ENCODE measurements at places on chromosomes 3 and 15.

DNA sequence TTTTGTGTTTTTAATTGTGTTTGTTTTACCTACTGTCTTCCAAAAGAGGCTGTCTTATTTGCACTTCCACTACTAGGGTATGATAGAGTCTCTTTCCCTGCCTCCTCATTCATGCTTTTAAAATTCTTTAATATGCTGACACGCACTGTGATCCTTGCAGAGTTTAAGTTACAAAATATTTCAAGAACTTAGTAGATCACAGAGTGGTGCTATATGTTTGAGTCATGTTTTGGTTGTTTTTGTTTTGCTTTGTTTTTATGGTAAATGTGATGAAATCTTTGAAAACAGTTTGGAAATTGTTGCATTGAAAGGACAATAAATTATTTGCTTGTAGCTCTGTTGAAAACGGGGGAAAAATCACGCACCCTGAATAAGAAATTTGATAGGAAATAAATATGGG lies 5.9 kb upstream of the ABHD10 start:
- DNase-seq = no peak

- no peak for DNase-seq
Observed at GRCh38 chr3:177169936-177170722, 27.2 kb downstream of the TBL1XR1 start.

GRCh38 chr3:78562328-78562727 lies 1205.5 kb downstream of the ROBO1 start:
- no peak for DNase-seq

DNA sequence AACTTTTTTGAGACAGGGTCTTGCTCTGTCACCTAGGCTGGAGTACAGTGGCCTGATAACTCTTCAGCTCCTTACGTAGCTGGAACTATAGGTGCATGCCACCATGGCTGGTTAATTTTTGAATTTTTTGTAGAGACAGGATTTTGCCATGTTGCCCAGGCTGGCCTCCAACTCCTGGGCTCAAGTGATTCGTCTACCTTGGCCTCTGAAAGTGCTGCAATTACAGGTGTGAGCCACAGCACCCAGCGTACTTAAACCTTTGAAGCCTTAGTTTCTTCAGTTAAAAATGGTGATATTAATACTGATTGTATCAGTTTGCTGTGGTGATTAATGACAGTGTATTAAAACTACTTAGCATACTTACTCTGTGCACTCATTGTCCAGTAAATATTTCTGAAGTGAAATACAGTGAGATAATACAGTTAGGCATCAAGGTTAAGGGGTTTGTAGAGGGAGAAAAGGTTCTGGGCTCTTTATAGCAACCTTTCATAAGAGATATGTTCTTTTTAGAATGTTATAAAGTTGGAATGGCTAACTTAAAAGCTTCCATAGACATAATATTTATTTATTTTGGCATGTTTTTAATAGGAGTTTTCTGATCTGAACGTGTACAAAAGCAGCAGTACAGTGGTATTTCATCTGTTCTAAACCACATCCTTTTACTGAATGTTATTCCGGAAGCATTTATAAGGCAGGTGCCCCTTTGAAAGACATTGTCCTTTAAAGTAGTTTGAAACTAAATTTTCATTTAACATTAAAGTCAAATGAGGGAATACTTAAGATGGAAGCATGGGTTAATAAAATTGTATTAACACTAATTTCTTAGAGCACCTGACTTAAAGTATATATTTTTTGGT lies 23.6 kb downstream of the NCK1 start:
- no peak for DNase-seq

DNA sequence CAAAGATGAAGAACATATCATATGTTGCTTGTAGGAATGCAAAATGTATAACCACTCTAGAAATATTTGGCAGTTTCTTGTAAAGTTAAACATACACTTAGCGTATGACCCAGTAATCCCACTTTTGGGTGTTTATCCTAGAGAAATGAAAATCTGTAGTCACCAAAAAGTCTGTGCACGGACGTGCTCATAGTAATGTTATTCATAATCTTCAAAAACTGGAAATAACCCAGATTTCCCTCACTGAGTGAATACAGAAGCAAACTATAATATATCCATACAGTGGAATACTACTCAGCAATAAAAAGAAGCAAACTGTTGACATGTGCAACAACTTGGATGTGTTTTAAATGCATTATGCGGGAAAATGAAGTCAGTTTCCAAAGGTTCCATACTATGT lies 155.9 kb downstream of the AKAP13 start:
- DNase-seq = no peak

GRCh38 chr15:27426805-27427204 lies 455.8 kb downstream of the GABRG3 start:
- DNase-seq = no peak

DNA sequence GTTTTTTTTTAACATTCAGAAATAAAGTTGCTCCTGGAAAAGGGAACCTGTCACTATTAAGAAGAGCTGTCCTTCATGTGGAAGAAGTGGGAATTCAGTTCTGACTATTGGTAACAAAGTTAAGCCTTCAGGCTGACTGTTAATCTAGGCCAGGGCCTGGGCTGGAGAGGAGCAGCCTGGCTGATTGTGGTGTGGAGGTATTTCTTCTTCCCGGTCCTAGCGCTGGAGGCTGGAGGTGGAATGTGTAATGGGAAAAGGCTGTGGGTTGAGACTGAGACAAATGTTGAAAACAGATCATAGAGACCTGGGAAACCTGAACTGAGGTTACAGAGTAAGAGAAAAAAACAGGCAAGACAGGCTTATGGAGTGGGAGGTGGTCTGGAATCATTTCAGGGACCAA lies 23.8 kb upstream of the SH3BP5 start:
- DNase-seq = no peak

- no peak for DNase-seq
Observed at GRCh38 chr3:50275996-50276761, 2.7 kb upstream of the LSMEM2 start.

DNA sequence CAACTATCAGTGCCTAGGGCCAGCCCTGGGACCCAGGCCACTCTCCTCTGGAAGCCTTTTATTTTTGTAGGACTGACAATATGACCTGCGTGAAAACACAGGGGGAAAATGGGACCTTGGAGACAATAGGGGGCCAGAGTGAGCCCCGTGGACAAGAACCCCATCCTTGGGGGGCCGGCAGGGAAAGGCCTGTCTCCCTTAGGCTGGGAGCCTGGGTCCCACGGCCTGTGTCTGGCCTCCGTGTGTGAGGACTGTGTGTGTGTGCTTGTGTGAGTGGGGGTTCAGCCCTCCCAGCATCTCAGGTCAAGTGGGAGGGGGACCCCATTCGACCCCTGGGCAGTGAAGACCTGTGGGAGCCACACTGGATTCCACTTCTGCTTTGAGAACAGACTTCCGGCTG lies 53.3 kb downstream of the EXOG start:
- no peak for DNase-seq

GRCh38 chr15:66654361-66654738 lies 47.7 kb upstream of the SMAD6 start:
- no peak for DNase-seq
